Fibroblast of skin of left biceps (primary cell): ENCODE measurements at places on chromosomes 2 and 18.

GRCh38 chr2:200170221-200170620 lies 136.3 kb upstream of the SPATS2L start:
- no peak for DNase-seq

GRCh38 chr18:52312346-52312745 lies 27.7 kb upstream of the DCC start:
- DNase-seq = no peak

GRCh38 chr2:219638217-219638947 lies 11.0 kb downstream of the SLC4A3 start:
- no peak for DNase-seq

DNA sequence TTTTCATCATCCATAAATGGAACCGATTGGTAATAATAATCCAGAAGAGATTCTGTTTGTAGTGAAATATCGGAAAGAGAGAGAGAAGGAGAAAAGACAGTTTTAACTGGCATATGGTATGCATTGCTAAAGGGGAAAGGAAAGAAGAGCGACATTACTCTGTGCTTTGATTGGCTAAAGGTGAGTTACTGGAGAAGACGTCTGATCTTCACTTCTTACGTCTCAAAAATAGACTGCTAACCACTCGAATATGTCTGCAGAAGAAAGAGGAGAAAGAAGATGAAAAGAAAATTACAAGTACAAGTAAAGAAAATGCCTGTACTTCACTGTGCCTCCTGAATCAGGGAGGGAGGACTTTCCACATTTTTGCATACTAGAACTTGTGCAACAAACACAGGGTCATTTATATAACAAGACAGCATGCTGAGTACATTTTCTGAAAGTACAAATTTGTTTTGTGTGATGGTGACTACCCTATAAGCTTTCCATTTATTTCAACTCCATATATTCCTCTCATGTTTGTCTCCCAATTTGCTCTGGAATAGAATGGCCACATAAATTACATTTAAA lies 787.2 kb downstream of the RNF144A start:
- DNase-seq = no peak

DNA sequence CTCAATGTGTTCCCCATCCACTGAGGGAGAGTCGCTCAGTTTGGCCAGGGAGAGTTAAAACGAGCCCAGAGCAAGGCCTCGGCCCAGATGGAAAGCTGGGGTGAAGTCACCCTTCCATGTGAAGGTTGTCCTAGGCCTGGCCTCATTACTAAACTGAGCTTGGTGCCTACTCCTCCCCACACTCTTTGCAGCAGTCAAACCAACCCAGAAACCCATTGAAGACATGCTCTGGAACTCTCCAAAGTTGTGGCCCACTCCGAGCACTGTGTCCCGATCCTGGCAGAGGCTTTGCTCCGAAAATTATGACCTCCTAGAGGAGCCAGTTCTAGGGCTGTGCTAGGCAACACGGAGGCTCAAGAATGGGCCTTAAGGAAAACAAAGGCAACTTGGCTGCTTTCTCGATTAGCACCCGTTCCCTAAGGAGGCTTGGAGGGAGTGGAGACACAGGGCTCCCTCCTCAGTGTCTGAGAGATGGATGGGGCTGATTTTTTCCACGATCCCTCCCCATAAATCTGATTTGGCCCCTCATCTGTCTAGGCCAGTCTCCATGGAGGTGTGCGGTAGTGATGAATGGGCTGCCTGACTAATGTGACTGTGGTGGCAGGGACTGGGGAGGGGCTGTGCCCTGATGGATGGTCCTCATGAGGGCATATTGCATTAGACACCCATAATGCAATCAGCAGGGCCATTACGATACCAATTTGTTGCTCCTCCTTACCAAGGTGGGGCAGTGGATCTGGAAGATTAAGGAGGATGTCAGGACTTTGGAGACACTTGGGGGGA lies 11.7 kb upstream of the CYP26B1 start:
- DNase-seq = no peak

DNA sequence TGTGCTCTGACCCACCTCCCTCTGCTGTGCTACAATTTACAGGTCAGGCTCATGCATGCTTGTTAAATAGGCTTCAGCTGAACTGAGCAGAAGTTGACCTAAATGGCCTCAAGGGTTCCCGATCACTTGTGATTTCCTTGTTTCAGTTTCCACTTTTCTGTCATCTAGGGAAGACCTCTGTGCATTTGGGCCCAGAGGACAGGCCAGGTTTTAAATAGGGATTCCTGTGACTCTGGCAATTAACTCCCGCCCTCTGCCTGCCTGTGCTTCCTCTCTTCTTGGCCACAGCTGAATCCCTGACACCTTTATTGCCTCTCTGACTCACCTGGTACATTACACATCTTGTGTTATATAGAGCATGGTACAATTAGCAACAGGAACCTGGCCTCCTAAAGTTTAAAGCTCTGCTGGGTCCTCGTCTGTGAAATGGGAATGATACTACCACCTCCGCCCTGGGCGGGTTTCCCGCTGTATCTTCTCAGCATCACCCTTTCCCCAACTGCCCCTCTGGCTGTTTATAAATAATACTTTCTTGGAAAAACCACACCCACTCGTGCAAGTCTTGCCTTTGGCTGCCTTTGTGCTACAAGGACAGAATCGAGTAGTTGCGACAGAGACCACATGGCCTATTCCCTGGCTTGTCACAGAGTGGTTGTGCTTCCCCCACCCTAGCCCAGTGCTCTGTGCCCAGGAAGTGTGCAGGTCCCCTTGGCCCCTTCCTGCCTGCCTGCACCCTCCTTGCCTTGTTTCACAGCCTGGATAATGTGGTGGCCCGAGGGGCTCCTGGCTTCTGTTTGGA lies 7.9 kb downstream of the CABLES1 start:
- no peak for DNase-seq

DNA sequence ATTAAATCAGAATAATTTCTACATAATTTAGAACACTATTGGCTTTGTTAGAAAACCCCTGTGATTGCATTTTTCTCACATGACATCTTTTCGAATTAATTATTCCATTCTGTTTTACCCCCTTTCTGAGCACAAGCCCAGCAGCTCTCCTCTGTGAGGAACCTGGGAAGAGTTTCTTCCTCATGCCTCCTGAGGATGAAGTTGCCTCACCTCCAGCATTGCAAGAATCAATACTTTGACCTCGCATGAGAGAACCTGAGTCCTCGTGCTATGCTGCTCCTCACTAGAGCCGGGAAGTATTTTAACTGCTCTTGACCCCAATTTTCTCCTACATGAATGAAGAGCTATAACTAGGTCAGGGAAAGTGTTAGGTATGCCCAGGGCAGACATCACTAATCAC lies 77.1 kb upstream of the RAPH1 start:
- no peak for DNase-seq
